ENCODE measurements at places on chromosomes 7 and 10.

DNA sequence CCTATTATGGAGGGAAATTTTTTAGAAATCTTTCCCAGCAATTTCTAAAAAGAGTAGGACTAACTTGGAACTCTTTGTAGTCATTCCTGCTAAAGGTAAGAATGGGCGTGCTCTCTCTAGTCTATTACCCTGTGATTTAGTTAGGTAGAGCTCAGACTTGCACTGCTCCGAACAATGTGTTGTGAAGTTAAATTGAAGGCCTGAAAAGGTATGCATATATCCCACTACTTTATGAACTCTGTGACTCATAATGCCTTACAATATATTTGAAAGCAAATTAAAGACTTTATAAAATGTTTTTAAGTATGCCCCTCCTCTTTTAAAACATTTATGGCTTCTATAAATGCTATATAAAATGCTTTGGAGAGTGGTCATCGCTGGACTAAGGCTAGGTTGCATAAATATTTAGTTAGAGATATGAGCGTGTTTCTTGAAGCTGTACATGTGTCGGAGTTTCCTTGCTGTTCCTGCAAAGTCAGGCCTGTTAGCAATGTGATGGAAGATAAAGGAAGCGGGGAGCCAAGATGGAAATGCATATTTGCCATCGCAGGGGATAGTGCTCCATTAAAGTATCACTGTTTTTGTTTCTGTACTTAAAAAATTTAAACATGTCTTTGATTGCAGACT is 761.4 kb downstream of the LRMDA start:
- DNase-seq: no peak

DNA sequence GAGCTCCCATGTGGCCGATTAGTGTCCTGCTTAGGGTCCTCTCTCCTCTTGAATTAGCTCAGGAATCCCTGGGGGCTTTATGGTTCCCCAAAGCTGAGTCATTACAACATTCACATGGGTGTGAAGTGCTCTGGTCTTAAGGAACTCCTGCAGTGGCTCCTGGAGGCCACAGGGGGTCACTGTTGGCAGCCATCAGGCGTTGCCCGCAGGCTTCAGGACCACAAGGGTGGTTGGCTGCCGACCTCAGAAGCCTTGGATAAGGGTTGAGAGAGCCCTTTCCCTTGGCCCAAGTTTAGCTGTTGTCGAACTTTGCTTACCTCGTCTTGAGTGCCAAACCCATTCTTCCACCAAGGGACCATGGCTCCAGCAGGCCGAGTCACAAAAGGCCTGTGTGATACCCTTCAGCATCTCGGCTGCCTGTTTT is 61.7 kb downstream of the SH2D4B start:
- no peak for DNase-seq

GRCh38 chr7:19932549-19933249 is 159.3 kb upstream of the TMEM196 start:
- DNase-seq: no peak

- no peak for DNase-seq
Observed at GRCh38 chr10:30583778-30584415, 45.7 kb downstream of the LYZL2 start.

DNA sequence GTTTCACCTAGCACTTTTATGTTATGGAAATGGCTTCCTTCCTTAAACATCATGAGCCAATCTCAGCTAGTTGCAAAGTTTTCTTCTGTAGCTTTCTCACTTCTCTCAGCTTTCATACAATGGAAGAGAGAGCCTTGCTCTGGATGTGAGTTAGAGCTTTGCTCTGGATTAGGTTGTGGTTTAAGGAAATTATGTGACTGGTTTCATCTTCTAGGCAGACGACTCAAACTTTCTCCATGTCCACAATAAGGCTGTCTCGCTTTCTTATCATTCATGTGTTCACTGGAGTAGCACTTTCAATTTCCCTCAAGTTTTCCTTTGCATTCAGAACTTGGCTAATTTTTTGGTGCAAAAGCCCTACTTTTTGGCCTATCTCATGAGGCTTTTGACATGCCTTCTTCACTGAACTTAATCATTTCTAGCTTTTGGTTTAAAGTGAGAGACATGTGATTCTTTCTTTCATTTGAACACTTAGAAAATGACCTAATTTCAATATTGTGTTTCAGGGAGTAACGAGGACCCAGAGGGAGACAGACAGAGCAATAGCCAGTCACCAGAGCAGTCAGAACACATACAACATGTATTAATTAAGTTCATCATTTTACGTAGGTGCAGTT is 49.8 kb downstream of the CNOT4 start:
- DNase-seq: no peak

- no peak for DNase-seq
Observed at GRCh38 chr10:29067161-29067560, 221.7 kb upstream of the LYZL1 start.

DNA sequence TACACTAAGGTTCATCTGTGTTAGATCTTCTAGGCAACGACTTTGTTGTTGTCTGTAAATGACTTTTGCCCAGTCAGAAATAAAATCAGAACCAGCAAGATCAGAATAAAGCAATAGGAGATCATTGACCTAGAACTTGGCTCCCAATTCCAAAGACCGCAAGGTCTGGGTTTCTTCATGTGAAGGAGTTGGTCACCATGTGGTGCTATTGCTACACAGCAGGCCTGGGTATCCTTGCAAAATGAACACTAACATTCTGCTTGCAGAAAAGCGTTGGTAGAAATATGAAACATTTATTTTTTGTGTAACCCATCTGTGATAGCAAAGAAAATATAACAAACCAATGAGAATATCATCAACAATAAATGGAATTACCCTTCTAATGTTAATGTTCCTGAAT is 831.0 kb downstream of the NXPH1 start:
- no peak for DNase-seq

DNA sequence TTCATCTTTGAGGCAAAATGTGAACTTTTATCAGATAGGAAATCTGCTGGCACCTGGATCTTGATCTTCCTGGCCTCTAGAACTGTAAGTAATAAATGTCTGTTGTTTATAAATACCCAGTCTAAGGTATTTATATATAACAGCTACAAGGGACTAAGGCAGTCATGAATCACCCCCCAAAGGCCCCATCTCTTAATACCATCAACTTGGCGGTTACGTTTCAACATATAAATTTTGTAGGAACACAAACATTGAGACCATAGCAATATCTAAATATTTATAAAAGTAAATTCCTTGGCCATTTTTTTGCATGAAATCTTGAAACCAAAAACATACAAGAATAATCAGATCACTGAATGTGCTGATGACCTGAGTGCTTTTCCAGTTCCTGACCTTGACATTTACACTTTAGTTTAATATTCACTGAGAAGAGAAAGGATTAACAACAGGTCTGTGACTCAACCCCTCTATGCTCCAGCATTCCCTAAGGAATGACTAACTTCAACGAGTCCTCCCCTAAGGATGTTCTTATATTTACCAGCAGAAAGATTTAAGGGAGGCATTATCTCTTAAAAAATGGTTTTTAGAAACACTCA is 1438.5 kb upstream of the CELF2 start:
- DNase-seq: no peak

- peak; percentile 28 for DNase-seq
Observed at GRCh38 chr10:119306514-119306951, 99.2 kb downstream of the GRK5 start.

GRCh38 chr7:64308016-64308270 is 5.8 kb upstream of the ZNF736 start:
- no peak for DNase-seq

GRCh38 chr7:38316733-38317360 is 43.4 kb upstream of the TARP start:
- DNase-seq: no peak
